SK-N-MC (cell line): ENCODE measurements at places on chromosomes 3 and 15.

DNA sequence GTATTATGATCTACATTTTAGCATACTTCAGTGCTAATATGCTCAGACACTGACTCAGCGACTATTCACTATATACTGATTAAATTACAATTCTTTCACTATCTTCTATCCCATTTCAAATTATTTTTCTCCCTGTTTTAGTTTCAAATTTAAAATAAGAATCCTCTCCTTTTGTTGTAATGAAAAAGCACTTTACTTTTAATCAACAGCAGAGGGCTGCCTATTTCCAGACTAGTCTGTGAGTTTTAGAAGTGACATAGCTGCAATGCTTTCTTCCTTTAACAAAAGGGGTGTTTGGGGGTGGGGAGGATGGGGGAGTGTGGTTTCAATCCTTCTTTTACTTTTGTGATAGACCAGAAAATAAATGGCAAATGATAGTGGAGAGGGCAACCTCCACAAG lies 2.4 kb downstream of the NEDD4 start:
- no peak for DNase-seq

DNA sequence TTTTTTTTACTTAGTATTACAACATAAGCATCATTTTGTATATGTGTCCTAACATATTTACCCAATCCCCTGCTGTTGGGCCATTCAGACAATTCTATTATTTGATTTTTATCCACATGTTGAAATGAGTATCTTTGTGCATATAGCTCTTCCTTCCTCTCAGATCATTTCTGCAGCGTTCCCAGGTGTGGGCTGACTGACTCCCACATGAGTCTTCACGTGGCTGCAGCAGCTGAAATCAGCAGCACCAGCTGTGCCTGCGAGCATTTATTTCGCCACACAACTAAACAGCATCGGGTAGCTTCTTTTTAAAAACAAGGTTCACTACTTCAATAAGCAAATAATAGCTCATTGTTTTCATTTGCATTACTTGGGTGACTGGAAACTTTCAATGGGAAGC lies 44.5 kb upstream of the PDE8A start:
- no peak for DNase-seq

DNA sequence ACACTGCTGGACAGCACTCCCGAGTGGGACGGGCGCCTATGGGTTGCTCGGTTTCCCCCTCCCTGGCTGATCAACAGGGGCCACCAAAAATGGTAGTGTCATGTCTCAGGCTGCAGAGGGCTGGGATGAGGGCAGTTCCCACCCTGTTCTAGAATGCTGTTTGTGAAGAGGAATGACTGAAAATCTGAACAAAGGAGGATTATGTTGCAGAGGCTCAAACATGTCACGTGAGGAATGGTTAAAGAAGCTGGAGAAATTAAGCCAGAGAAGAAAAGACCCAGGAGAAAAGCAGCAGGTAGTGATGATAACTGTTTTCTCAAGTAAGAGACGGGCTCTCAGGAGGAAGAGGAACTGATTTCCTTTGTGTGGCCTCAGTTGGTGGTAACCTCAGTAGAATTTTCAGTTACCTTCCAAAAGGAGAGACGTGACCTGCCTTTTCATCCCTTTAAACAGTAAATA lies 10.4 kb downstream of the SPG21 start:
- DNase-seq, result no peak

GRCh38 chr15:62874959-62875625 lies 167.5 kb upstream of the TPM1 start:
- no peak for DNase-seq

- no peak for DNase-seq
Observed at GRCh38 chr3:4749567-4750002, 229.7 kb upstream of the BHLHE40 start.

DNA sequence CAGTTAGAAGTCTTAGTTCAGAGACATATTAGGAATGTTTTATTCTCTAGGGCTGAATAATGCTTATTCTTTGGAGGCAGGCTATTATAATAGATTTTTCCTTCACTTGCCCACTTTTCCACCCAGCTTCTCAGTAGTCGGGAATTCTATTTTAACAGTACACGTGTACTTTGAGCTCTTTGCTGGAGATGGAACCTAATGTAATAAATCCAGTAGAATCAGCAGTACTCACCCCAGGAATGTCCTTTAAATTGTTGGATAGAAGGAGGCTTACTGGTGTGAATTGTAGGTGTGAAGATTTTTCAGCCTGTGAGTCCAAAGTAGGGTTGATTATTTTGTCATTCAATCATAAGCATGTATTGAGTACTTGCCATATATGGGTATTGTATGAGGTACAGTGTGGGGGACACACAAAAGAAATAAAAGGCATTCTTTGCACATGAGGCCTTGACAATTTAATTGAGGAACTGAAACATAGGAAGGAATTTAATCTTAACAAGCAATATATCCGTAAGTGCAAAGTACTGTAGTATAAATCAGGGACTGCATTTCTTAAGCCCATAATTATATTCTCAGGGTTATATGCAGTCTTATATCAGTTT lies 29.5 kb upstream of the MGA start:
- no peak for DNase-seq
